ENCODE measurements at places on chromosomes 11 and 22.

DNA sequence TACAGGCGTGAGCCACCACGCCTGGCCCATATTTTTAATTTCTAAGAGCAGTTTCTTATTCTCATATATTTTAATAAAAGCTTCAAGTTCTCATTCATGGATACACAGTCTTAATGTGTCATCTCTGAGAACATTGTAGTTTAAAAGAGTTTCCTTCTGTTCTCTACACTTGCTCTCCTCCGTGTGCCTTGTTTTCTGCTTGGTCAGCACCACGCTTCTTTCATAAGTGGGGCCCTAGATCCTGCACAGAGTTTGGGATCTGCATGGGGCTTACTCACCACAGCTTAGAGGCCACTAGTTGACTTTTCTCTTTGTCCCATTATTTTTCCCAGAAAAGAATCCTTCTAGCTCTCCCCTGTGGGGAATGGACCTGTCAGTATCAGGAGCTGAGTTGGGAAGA, 58.8 kb downstream of the PPP6R2 start:
- no peak for DNase-seq

DNA sequence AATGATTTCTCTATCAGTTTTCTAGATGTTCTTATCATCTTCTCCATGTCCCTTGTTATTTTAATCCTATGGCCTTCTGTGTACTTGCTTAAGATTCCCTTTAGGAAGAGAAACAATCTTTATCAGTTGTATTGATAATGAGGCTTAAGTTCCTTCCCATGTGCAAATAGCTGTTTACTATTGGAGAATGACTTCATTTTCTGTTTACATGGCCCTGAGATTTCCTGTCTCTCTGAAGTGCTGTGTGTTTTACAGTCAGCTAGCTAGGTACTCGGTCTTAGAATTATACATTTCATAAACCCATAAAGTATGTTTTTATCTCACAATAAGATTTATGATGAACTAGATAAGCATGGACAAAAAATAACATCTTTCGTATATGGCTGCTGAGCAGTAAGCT, 67.5 kb upstream of the CCDC179 start:
- DNase-seq, result no peak

- no peak for DNase-seq
These were observed 65.4 kb downstream of the SMCO4 start for GRCh38 chr11:93477684-93478234.

DNA sequence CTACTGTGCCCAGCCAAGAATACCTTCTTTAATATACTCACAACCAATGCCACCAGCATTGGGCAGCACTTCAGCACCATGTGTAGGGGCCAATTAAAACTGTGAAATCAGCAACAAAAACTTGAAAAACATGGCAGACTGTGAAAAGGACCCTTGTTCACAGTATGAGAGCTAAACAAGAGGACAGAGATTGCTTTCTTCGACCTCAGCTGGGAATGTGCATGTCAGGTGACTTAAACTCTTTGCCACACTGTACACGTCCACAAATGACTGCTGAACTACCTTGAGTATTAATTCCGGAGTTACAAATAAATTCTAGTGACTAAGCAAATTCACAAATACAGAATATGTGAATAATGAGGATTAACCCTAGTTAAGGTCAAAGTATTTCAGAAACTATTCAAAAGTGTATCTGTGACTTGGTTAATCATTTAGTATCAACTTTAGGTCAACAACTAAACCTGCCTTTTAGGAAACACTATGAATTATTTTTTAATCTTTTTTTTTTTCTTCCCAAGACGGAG, 33.0 kb downstream of the DDX6 start:
- DNase-seq, result no peak

- peak; percentile 66 for DNase-seq
These were observed 36.1 kb upstream of the OR8B8 start for GRCh38 chr11:124481365-124482323.

- DNase-seq, result peak; percentile 21
These were observed 85.5 kb downstream of the APIP start for GRCh38 chr11:34830648-34831047.

DNA sequence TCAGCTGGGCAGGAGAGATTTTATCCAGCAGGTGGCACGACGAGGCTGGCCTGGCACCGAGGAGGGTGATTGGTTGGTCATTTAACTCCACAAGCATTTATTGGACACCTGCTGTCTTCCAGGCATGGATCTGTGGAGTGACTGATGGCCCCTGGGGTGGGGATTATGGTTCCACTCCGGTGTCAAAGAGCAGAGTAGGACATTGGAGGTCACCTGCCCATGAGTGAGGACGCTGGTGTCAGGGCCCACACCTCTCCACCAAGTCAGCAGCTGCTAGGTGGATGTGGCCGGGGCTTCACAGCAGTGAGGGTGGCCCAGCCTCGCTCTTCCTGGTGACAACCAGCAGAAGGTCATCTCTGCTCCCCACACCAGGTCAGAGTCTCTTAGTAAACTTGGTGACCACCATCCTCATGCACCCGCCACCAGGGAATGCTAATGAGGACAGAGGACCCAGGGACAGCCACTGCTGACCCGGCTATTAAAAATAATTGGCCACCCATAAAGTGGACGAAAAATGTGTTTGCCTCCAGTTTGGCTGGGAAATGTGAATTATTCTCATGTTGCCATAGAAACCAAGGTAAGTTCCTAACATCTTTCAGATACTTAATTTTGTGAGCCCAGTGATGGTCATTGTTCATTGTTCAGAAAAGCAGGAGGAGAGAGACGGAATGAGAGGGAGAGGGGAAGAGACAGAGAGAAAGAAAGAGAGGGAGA, 428.7 kb downstream of the TBC1D22A start:
- DNase-seq, result no peak

DNA sequence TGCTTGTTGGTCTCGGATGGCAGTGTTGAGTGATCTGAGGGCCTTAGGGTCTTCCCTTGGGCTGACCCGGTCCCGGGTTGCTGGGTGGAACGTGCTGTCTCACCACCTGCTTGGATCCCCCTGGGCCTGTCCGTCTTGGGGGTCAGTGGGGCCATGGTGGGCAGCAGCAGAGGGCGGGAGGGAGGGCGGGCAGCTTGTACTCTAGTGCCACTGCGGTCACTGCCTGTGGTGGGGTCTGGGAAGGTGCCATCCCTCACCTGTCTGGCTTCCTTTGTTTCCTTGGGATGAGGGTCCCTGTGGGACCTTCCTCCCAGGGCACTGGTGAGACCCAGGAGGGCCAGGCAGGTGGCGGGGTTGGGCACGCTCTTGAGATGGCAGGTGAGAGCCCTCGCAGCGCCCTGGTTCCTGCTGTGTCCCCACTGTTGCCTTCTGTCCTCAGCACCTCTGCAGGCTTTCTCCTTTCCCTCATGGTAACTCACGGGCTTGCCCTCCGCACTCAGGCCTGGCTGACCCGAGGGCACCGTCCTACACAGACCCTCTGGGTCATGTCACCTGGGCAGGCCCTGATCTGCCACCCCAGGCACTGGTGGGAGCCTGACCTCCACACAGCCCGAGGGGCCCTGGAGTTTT, 34.2 kb downstream of the TBC1D22A start:
- no peak for DNase-seq

- peak; percentile 19 for DNase-seq
These were observed 97.3 kb downstream of the COMMD9 start for GRCh38 chr11:36191941-36192340.

DNA sequence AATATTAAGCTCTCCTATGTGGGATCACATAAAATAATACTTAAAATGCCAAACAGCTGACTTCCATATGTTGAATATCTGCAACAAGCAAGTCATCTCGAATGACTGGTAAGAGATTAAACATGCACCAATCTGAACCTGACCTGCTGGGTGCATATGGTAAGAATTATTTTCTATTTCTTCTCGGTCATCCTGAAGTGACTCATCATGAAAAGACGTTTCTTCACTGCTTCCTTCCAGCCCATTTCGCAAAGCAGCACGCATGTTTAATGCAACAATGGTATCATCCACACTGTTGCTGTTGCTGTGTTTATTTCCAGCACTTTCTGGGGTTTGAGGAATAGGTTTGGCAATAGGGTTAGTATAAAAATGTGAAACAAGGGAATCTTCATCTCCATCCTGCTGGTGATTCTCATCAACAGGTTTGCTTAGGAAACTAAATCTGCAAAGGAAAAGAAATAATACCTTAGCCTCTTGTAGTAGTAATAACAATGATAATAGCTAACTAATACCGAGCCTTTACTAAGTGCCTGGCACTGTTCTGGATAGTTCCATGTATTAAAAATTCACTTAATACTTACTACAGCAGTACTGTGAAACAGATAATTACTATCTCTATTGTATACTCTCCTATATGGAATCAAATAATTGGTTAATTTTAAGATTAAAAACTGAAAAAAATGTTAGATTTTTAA, 52.0 kb upstream of the CHRNA10 start:
- peak; percentile 98 for DNase-seq

GRCh38 chr11:74806267-74806666, 57.6 kb downstream of the RNF169 start:
- DNase-seq, result no peak

DNA sequence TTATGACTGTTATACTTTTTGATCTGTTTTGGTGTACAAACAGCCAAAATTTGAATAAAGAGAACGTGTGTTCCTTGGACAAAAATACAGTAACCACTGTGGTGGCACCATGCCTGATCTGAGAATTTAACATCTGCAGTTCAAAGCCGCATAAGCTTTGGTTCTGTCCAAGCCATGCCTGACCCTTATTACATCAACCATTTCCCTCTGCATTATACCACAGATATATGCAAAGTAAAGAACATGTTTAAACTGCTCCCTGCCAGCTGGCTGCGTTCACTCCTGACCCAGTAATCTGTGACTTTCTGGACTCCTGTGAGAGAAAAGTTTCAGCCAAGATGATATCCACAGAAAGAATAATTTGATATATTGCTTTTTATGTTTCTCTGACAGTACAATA, 890.5 kb upstream of the ANO3 start:
- DNase-seq, result peak; percentile 89

DNA sequence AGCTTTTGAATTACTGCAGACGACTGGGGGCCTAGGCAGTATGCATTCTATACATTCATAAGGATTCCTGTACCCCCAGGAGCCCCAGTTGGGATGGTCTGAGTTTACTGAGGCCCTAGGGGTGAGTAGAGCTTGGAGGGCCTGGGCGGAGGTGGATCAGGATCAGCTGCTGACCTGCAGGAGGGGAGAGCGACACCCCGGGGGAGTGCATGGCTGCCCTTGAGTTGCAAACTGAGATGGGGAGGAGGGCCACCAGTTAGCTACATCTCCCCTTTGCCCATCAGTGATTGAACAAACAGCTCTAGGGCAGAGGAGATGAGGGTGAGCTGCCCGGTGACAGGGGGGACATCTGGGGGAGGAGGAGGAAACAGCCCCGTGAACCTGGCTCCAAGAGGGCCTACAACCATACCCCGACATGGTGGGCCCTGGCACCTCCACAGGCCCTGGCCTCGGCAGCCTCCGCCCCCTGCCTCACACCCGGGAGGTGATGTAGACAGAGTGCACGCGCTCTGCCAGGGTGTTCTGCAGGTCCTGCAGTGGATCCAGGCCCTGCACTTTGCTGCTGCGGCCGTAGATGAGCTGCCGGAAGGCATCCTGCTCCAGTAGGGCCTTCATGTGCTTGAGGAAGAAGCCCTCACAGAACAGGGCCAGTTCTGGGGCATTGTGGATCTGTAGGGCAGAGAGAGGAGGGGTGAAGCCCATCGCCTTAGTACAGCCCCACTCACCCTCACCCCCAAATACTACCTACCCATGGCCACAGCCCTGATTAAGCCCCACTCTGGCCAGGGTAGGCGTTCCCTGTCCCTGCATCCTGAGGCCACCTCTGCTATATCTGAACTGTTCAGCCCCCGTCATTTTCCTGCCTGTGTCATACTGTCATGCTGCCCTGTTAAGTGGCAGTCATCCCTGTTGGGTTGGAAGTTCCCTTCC, 46.8 kb downstream of the NAT10 start:
- DNase-seq, result no peak

- DNase-seq, result no peak
These were observed 22.2 kb upstream of the ZNF143 start for GRCh38 chr11:9438611-9439010.

DNA sequence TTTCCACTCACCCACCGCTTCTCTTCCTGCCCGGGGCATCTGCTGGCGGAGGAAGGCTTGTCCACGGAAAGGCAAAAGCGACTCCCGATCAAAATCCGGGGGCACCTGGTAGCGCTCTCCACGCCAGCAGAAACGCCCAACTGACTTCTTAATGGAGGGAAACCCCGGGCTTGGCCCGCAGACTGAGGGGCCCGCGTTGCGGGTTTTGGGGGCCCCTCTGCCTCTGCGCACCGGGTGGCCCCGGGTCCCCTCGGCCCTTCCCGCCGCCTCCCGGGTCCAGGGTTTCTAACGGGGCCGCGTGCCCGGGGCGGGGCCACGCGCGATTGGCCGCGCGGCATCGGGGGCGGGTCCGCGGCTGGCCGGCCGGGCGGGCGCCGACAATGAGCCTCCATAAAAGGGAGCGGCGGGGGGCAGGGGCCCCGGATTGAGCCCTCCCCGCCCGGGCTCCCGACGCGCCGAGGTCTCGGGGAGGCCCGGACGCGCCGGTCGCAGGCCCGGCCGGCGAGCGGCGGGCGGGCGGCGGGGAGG, at the start of gene SPINDOC:
Gene SPINDOC, plus strand, starts transcription at position 422 of the 528 bp plus-strand sequence. CDS start 231 bp downstream, outside the sequence.
- DNase-seq, result peak; percentile 60

DNA sequence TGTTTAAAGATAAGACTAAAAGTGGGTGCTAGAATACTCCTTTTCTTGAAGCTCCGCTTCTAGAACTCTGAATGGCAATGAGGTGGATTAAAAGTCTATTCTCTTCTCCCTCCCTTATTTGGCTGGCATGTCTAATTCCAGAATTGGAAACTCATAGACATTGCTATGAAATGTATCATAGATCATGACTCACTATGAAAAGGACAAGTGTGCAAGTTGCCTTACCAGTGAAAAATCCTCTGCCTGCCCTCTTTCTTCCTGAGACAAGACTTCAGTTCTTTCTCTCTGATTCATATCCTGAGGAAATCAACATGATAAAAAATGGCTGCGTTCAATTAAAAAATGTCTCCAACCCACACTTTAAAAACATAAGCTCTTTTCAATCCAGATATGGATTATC, 73.2 kb upstream of the BLID start:
- peak; percentile 99 for DNase-seq

DNA sequence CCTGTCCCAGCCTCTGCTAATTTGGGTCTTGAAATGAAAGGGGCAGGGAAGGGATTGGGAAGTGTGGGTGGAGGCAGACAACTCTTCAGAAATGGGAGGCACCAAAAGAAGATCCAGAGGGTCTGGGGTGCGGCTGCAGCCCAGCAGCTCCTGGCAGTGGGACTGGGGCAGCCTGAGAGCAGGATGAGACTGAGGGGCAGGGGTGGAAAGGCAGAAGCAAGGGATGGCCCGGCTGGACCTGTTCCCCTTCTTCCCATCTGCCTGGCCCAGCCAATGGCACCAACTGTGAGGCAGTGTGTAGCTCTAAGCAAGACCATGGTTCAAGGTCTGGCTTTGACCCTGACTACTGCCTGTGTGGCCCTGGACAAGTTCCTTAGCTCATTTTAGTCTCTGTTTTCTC, 160.4 kb downstream of the ENTHD1 start:
- DNase-seq, result no peak

- no peak for DNase-seq
These were observed 14.3 kb downstream of the PI4KA start for GRCh38 chr22:20844055-20845037.

- no peak for DNase-seq
These were observed 42.8 kb upstream of the ALKBH3 start for GRCh38 chr11:43837879-43838278.
